GDM1 (cell line): ENCODE measurements at places on chromosomes 16 and 17.

- DNase-seq = peak; percentile 62
These were observed 127.2 kb downstream of the HS3ST3B1 start for GRCh38 chr17:14427900-14428647.

GRCh38 chr17:51611585-51611984 is 351.2 kb downstream of the UTP18 start:
- DNase-seq = no peak

DNA sequence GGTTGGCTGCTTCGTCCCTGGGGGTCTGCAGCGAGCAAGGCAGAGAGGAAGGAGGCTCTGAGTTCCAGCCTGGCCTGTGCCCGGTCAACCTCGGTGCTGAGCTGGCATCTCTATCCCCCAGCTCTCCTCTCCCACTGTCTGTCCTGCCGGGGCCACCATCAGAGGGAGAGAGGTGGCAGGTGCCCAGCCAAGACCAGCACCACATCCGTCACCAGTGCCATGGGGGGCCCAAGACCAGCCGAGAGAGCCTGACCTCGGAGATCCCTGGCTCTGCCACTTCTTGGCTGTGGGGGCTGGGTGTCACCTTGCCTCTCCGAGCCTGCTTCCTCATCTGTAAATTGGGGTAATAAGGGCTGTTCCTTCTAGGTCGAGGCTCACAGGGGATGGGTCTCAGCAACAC is 560 bp upstream of the P2RX1 start:
- peak; percentile 65 for DNase-seq

- no peak for DNase-seq
These were observed 10.6 kb downstream of the CNTD1 start for GRCh38 chr17:42809250-42809649.

- DNase-seq = no peak
These were observed 20.0 kb downstream of the ACSF3 start for GRCh38 chr16:89113661-89114060.

GRCh38 chr17:40558890-40559563 is 6.2 kb downstream of the CCR7 start:
- no peak for DNase-seq

DNA sequence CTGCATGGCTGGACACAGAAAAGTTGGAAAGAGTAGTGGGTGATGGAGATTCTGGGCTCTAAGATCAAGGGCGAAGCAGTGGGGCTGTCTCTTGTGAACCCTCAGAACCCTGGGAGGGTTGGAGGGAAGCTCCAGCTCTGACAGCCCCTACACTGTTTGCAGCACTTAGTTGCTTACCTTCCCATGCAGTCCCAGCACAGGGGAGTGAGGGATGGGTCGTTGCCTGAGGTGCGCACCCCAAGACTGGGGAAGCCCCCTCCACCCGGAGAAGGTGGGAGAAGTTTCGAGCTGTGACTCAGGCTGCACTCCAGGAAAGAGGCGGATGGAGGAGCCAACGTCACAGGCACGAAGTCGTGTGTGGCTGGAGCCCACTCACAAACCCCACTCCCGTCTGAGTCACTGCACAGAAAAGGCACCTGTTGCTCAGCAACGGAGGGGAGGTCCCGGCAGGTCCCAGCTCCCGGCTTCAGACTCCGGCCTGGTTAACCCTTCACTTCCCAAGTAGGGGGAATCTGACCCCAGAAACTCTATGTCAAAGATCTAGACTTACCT is 60.1 kb downstream of the AIPL1 start:
- no peak for DNase-seq

GRCh38 chr17:27489045-27489715 is 32.9 kb downstream of the KSR1 start:
- DNase-seq = peak; percentile 42

GRCh38 chr16:60731329-60732050 is 1304.7 kb downstream of the CDH8 start:
- DNase-seq = no peak

- peak; percentile 42 for DNase-seq
These were observed 73.1 kb downstream of the KSR1 start for GRCh38 chr17:27529230-27529796.

GRCh38 chr17:27762527-27763305 is 37.6 kb downstream of the NOS2 start:
- DNase-seq = peak; percentile 28

DNA sequence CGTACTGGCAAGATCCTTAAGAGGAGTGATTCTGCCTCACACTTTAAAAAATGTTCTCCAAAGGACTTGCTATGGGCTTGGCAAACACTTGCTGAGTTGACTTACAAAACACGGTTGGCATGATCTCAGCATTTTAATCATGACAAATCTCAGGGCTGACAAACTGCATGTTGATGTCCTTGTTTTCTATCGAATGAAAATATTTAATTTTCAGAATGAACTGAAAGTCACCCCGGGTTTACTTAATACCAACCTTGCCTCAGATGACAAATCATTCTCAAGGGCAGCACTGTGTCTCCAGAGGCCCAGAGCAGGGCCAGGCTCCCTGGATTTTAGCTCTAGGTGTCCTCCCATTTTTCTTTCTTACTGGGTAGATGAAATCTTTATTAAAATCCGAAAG is 229.1 kb upstream of the ZFHX3 start:
- DNase-seq = no peak

DNA sequence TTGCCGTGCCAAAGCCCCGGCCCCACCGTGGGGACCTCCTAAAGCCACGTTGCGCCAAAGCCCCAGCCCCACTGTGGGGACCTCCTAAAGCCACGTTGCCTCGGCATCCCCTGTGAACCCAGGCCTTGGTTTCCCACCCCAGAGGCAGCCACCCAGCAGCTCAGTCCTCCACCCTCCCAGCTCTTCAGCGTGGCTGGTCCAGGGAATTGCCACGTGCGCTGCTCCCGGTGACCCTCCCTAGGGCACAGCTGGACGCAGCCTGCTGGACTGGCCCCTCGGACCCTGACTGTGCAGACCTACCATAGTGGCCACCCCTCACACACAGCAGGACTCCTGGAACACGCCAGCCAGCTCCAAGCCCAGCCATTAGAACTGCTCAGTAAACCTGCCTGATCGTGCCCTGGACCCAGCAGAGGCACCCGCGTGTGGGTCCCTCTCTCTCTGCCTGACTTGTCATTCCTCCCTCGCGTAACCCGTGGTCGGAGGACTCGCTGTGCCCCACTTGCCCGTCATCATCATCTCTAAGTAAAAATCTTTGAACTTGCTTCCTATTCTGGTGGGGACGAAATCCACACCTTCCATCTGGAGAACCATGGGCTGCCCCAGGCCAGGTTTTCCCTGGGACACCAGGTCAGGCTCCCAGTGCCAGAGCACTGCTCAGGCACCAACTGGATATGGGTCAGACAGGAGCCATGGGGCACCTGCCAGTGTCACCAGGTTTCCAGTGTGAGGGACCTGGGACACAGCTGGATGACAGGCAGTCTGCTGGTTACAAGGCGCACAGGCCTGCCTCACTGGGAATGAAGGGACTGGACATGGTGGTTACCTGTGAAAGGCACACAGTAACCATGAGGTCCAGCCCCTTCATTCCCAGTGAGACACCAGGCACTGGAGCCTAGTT is 5.6 kb downstream of the CIAO3 start:
- no peak for DNase-seq
